ENCODE measurements at places on chromosomes 3 and 15. TPM values are rescaled to one million over a fixed set of nuclear protein-coding genes. Genes with fewer than 3 reads are reported as not detected.

- DNase-seq = no peak
Observed at GRCh38 chr3:13319564-13320220, 100.4 kb downstream of the NUP210 start.

DNA sequence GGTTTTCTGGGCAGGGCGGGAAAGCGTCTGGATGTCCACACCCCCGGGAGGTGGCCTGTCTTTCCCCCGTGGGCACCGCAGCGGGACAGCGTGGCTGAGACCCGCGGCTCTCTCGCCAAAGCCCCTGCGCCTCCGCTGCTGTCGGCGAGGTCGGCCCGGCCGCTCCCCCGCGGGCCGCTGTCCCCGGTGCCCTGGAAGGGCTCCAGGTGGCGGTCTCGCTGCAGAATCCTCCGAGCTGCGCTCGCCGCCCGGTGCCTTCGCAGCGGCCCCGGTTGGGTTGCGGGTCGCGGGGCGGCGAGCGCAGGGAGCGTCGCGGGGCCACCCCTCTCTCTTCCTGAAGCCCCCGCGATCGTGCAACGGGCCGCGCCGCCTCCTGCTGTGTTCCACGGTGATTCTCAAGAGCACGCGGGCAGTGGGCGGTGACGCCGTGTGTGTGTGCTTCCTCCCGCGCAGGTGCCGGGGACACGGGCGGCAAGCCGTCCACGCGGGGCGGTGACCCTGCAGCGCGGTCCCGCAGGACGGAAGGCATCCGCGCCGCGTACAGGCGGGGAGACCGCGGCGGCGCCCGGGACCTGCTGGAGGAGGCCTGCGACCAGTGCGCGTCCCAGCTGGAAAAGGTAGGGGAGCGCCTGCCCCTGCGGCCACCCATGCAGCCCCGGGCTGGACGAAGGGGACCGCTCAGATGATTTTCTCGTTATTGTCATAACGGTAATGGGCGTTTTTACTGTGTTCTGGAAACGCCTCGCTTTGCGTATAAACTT, 54.4 kb downstream of the LRRK1 start:
- no peak for DNase-seq

DNA sequence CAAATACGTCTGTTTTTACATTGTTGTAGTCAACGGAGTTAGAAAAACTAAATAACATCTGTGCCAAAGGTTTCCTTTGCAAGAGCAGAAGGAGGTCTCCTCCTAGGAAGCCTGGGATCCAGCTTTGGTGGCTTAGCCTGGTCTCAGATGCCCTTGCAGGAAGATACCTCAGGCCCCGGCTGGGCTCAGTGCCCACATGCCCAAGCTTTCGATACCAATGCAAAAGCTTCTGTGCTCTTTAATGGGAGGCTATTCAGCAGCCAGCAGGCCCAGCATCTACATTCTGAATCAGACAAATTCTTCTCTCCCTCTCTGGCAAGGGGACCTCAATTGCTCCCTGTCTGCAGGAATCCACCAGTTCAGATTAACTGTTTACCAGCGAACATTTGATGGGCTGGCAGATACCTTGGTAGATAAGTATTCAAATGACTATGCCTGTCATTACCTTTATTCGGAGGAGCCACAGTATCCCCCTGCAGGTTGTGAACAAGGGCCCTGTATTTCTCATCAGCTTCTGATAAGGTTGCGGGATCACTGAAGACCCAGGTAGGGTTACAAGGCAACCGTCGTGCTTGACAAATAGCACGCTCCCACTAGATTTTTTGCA, 180.1 kb upstream of the KBTBD8 start:
- DNase-seq = no peak

DNA sequence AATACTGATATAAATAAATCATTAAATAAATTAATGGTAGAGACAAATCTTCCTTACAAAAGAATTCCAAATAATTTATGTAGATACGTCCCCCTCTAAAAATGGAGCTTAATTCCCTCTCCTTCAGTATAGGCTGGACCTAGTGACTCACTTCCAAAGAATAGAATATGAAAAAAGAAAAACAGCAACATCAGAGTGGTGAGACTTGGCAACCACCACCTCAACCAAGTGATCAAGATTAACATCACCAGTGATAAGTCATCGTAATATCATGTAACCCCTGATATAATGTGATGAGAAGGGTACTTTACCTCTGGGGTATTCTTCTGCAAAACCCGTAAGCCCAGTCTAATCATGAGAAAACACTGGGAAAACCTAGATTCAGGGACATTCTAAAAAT, 13.4 kb downstream of the GOLGB1 start:
- DNase-seq = no peak

DNA sequence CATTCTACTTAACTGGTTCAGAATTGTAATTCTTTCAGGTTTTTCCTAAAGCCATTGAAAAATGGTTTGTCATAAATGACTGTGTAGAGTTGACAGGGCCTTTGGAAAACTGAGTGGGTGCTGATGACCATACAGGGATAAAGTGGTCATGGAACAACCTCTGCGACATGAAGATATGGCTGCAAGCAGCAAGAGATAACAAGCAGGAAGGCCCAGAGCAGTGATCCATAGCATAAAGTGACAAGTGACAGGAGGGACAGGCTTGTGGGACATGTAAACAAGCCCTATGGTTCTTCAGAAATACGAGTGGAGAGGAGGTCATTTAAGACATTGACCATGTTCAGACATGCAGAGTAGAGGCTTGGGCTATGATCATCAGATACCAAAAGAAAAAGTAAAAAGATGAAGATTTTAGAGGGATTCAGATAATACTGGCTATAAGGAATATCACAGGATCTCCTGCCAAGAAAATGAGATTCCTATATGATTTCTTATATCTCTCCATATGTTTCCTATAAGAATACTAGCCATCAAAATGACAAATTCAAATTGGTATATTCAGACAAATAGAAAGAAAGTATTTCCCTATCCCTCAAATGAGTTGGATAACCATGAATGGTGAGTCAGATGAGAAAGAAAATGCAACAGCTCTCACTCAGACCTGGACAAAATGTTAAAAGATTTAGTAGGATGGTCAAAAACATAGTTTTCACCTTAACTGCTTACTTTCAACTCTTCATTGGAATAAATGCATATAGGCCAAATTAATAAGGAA, 827.6 kb upstream of the CFAP20DC start:
- DNase-seq = no peak

Gene FBXL22
- total RNA-seq = 0.20 TPM

Gene FETUB
- not detected for total RNA-seq

Measured in HFFc6 (cell line).